Small intestine (tissue), 16 donors: ENCODE measurements at places on chromosomes 1 and 21.

DNA sequence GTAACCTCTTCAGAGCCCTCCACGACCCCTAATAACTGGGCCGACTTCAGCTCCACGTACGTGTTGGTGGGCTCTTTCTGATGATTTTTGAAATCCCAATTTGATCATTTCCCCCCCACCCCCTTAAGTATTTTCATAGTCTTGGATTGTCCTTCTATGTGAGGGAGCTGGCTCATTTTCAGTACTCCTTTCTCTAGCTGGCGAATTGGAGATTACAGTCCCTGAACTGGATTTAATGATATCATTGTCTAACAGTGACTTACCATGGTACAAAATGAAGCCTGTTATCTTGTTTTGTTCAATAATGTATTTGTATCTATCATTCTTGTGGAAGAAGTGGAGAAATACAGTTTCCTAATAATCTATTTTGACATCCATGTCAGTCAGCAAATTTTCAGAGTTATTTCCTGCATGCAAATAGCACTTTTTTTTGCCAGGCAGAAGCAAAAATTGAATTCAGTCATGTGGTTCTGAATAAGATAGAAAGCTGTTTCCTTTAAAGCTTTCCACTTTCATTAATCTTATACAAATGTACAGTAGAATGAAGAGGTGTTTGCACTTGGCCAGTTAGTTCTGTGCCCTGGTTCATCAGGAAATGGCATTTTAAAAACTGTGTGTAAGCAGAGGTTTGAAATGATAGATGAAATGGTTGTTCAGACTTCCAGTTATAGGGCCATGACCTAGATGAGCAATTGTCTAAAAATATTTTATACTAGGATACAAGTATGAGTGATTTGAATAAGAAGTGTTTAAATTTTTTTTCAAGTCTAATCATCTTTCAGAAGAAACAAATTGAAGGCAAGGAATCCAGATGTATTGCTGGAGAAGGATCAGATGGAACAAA is 104.2 kb downstream of the ATP5PO start:
- no peak for DNase-seq

GRCh38 chr1:241101622-241102021 is 255.4 kb downstream of the RGS7 start:
- DNase-seq = no peak

GRCh38 chr1:16927711-16928485 is 6.2 kb downstream of the CROCC start:
- no peak for DNase-seq

- DNase-seq = peak; percentile 90
Observed at GRCh38 chr1:211603191-211603701, 24.3 kb upstream of the SLC30A1 start.

DNA sequence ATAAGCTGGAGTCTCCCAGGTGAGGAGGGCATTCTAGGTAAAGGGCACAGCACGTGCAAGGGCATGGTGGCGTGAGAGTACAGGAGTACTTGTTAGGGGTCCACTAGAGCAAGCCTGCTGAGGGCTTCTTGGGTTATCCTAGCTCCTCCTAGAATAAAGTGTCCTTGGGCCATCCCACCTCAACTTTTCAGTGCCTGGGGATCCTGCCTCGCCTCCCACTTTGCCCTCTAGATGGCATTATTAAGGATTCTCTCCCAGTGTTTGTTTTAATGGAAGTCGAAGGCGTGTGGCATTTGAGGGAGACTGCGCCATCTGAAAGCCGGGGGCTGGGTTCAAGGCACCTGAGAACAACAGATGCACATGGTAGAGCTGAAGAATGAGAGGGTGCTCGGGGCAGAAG is 74.5 kb upstream of the SELENON start:
- no peak for DNase-seq

DNA sequence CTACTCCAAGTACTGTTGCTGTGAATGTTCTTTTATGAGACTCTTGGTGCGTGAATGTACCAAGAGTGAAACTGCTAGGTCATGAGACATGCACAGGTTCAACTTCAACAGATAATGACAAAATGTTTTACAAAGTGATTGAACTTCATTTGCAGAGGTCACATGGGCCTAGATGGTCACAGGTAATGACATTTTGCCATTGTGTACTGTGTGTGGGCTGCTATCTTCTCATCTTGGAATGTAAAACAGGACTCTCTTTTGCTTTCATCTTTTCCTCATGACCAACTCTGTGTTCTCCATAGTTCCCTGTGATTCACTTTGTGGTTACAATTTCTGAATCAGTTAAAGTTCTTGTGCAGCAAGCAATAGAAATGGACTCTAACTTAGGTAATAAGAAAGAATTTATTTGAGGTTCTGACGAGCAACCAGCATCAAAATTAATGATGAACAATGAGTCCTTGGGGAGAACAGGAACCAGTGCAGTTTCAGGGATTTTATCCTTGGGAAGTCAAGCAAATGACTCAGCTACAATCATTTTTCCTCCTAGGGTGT is 16.2 kb upstream of the TSNAX start:
- peak; percentile 50 for DNase-seq

- peak; percentile 13 for DNase-seq
Observed at GRCh38 chr1:113438505-113439276, 48.4 kb downstream of the MAGI3 start.
